K562 (cell line): ENCODE measurements at places on chromosomes 5 and 9. TPM values are rescaled to one million over a fixed set of nuclear protein-coding genes. Genes with fewer than 3 reads are reported as not detected.

EFNA5 gene
- polyA plus RNA-seq, result not detected in 2 replicates

MORN5 gene
- not detected in 2 replicates for polyA plus RNA-seq

GNPDA1 gene
- 33.7 and 34.6 TPM in 2 replicates for polyA plus RNA-seq

ALDOB gene
- polyA plus RNA-seq, result not detected in 2 replicates

KCNIP1 gene
- not detected in 2 replicates for polyA plus RNA-seq

GPR150 gene
- not detected in 2 replicates for polyA plus RNA-seq

GBGT1 gene
- polyA plus RNA-seq, result 16.1 and 20.6 TPM in 2 replicates

SH3PXD2B gene
- polyA plus RNA-seq, result 0.13 and 0.21 TPM in 2 replicates

CRHBP gene
- 0.35 TPM in 1 of 2 replicates, not detected in the other for polyA plus RNA-seq

GABRA1 gene
- polyA plus RNA-seq, result not detected in 2 replicates

SLC34A1 gene
- not detected in 2 replicates for polyA plus RNA-seq
